Aorta (tissue), 5 donors: ENCODE measurements at places on chromosomes 16 and 17.

DNA sequence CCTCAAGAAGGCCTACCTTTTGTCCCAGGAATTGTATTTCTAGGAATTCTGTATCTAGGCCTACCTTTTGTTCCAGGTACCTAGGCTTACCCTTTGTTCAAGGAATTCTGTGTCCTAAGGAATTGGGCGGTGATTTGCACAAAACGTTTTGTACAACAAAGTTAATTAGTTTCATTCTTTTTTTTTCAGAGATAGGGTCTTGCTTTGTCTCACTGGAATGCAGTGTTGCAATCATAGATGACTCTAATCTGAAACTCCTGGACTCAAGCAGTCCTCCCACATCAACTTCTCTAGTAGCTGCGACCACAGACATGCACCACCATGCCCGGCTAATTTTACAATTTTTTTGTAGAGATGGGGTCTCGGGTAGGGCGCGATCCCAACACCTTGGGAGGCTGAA, 7.0 kb downstream of the CDR2L start:
- DNase-seq: no peak

DNA sequence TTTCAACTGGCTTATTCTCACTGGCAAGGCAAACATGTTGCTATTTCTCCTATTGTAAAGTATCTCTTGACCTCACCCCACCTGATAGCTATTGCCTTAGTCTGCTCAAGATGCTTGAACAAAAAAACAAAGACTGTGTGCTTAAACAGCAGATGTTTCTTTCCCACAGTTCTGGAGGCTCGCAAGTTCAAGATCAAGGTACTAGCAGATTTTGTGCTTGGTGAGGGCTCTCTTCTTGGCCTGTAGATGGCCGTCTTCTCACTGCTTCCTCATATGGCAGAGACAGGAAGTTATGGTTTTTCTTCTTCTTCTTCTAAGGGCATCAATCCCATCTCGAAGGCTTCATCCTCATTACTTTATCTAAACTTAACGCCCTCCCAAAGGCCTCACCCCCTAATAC, 109.7 kb upstream of the CLEC3A start:
- DNase-seq: no peak

GRCh38 chr17:7224661-7225111, 4.9 kb downstream of the ACADVL start:
- DNase-seq: no peak

DNA sequence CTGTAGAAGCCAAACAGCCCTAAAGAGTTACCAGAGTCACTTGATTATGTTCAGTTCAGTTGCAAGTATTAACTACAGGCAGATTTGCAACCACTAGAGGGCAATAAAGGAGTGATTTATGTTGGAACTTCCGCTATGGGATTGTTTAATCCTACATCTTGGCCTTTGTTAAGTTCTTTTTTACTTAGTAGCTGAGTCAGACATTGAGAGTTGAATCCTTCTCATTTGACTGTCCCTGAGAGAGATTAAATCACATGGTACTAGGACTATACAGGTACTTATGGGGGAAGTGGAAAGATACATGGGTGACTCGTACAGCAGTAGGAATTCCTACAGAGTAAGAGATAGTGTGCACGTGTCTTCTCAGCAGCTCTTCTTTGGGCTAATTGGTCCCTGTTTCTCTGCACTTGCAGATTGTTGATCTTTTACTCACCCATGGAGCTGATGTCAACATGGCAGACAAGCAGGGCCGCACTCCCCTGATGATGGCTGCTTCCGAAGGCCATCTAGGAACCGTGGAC, 40.3 kb downstream of the CYB561 start:
- DNase-seq: no peak

DNA sequence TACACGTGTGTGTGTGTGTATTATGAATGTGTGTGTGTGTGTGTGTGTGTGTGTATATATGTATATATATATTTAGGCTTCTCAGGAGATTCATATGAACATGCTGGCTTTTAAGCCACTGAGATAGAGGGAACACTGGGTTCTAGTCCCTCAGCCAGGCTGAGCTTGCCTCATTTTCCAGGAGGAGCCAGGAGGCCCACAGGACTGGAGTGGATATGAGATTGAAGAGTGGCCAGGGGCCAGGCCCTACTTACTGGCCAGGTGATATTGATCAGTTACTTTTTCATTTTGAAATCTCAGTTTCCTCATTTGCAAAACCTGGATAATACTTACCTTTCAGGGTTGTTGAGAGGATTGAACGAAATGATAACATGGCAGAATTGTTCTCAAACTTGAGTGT, 5.8 kb downstream of the PCTP start:
- DNase-seq: no peak

GRCh38 chr17:28230011-28230410, 89.0 kb upstream of the TMEM97 start:
- DNase-seq: peak; percentile 9
